ENCODE measurements at places on chromosomes 5 and 9. TPM values are rescaled to one million over a fixed set of nuclear protein-coding genes. Genes with fewer than 3 reads are reported as not detected.

LCN15 gene
- total RNA-seq: 0.61 TPM

CA9 gene
- total RNA-seq: 1.3 TPM

TMEM232 gene
- 1.3 TPM for total RNA-seq

DNA sequence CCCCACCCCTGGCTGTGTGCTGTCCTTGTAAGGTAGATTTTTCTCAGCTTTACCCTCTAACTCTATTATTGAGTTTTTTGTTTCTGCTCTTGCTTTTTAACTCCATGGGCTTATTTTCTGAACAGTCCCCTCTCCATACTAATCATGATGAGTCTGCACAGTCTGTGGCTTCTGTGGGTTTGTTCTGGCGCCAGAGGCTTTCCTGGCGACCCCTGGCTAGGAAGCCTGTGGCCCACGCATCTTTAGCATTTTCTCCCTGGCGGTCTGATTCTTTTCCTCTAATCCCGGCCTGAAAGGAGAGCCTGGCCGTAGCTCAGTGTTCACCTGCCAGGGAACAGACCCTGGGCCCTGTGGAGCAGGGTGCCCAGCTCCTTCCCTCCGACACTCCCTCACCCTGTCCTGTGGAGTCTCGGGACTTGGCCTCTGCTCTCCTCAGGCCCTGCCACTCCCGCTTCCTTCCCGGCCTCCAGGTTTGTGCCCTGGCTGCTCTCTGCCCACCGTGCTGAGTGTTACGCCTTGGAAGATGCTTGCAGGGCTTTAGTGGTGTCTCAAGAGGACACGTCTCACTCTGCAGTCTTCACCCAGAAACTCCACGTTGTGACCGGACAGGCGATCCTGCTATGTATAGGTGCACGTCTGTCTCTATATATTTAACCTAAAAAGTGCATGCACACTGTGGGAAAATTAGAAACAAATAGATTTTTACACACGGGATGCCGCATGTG lies 31.7 kb upstream of the LRRC14B start:
- DNase-seq: no peak

All from H1 (cell line).